ENCODE measurements at places on chromosomes 16 and 17.

- no peak for DNase-seq
These were observed 64.6 kb downstream of the CDK5R1 start for GRCh38 chr17:32551186-32551955.

- DNase-seq: no peak
These were observed 57.0 kb downstream of the MRTFB start for GRCh38 chr16:14128097-14128496.

DNA sequence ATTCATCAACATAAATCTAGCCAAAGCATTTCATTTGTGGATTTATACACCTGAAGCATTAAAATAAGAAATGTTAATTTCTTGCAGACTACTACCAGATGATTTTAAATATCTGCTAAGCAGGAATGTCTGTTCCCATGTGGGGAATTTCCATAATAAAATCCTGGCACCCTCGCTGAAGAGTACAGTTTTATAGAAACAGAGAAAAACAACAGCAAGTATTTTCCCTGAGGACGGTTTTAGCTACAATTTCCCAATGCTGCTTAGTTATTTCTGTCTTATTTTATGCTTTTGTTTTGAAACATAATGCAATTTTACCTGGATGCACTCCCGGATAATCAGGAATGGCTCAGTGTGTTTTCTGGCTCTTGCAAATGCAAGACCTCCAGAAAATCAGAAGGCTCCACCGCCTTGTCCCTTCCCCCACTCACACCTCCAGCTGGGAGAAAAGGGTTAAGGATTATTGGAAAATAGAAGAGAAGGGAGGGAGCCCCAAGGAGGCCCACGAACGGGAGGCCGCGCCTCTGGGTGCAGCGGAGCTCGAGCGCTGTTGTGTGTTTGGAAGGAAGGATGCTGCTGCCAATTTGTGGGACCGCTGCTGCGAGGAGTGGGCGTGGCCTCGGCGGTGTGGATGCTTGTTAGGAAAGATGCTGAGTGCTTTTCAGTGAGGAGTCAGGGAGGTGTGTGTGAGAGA lies at the start of gene CNTNAP4:
TSS of gene CNTNAP4 (plus strand) at position 657 of the 694 bp plus-strand sequence. CDS start 262 bp downstream, outside the sequence.
- no peak for DNase-seq

DNA sequence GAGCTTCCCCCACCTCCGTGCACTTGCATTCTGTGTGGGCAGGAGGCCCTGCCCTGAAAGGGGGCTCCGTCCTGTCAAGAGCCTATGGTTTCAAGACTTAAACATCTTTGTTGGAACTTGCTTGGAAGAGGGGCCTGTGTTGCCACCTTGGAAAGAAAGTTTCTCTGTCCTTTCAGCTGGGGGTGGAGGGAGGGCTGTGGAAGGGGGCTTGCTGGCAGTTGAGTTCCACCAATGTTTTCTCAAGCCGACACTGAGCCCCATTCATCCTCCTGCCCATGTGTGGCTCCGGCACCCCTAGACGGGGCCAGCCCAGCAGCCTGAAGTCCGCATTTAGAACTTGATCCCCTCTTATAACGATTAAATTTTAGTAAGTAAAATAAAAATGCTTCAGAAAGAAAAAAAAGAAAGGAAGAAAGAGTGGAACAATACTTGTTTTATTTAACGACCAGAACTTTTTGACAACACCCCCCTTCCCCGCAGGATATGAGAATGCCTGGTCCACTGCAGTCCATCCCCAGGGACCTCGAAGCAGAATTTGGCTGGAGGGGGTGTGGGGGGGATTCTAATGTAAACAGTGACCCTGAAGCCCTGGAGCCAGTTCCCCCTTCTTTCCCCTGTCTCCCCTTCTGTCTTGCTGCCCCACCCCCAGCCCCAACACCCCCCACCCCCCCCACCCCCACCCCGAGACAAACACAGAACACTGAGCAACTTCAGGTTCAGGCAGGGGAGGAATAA lies 26.9 kb upstream of the CLEC18A start:
- no peak for DNase-seq

GRCh38 chr17:18102640-18103039 lies 5.9 kb upstream of the MYO15A start:
- DNase-seq: no peak

DNA sequence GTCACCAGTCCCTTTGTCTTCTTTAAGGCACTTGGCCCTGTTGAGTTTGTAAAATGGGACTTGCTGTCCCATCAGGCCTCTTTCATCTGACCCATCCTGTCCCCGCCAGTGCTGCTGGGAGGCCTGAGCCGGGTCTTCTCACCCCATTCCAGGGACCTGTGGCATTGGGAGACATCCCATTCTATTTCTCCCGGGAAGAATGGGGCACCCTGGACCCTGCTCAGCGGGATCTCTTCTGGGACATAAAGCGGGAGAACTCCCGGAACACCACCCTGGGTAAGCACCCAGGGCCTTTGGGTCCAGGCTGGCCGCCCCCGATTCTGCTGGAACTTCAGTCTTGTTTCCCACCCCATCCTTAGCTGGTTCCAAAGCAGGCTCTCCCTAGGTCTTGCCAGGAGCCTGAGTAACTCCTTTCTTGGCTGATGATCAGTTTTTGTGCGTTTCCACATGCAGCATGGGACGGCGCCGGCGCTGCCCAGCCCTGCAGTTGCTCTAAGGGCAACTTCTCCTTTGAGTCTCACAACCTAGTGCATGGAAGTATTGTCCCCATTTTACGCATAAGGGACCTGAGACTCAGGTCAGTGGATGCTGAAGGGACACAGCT lies 4.1 kb downstream of the ZNF213 start:
- DNase-seq: no peak

DNA sequence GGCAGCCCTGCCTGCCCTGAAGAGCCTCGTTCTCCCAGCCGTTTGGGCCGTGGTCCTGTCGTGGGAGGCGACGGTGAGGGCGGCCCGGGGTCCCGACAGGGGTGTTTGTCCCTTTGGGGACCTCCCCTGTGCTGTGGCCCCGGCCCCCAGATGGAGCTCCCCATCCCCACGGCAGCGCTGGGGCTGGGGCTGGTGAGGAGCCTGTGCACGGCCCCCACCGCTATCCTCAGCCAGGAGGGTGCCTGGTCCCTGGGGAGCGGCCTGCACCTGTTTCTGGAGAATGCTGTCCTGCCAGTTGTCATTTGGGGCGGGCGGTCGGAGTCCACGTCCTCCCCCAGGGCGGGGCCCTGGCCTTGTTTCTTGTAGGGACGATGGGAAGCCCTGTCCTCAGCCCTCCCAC lies 6.6 kb downstream of the CAPN15 start:
- no peak for DNase-seq

- no peak for DNase-seq
These were observed 356.2 kb downstream of the SEC14L1 start for GRCh38 chr17:77496831-77497577.

DNA sequence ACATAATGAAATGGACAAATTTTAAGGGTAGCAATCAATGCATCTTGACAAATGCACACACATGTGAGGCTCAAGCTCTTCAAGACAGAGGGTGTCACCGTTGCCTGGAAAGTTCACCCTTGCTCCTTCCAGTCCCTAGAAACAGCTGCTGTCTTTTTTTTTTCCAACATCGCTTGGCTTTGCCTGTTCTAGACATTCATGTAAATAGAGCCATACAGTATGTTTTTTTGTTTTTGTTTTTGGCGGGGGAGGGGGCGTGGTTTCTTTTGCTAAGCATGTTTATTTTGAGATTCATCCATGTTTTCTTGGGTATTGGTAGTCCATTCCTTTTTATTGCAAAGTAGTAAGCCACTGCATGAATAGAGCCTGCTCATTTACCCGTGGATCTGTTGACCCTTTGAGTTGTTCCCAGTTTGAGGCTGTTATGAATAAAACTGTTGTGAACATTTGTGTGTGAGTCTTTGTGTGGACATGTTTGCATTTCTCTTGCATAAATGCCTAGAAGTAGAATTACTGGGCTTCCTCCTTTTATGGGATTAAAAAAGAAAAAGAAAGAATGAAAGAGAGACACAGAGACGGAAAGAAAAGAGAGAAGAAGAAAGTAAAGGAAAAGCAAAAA lies 78.4 kb downstream of the NT5M start:
- no peak for DNase-seq
